ENCODE measurements at places on chromosomes 13 and 19. TPM values are rescaled to one million over a fixed set of nuclear protein-coding genes. Genes with fewer than 3 reads are reported as not detected.

DNA sequence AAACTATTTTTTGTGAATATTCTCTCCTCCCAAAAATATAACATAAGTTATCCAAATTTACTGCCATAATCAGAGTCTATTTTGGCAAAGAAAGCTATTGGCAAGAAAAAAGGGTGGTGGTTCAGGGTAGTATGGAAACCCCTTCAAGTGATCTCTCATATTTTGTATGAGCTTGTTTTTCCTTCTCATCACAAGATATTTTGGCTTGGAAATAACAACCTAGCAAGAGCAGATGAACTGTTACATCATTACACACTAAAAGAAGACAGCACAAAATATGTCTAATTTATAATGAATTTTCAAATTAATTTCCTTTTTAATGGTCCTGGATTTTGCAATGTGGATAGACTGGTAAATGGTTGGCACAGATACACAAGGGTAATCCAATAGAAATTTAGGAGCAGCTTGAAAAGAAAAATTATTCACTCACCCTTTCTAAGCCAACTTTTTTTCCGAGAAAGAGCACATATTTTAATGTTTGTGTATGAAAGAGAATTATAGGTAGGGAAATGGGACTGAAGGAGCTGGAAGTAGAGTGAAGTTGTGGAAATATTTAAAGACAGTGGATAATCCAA lies 225.1 kb downstream of the EFNB2 start:
- no peaks in the 10 kb centered on the region for H3K27me3 ChIP-seq
- no peaks in the 10 kb centered on the region for H3K4me1 ChIP-seq
- H3K36me3 ChIP-seq = no peaks in the 10 kb centered on the region
- no peak overlapping the region for H3K27ac ChIP-seq

DNA sequence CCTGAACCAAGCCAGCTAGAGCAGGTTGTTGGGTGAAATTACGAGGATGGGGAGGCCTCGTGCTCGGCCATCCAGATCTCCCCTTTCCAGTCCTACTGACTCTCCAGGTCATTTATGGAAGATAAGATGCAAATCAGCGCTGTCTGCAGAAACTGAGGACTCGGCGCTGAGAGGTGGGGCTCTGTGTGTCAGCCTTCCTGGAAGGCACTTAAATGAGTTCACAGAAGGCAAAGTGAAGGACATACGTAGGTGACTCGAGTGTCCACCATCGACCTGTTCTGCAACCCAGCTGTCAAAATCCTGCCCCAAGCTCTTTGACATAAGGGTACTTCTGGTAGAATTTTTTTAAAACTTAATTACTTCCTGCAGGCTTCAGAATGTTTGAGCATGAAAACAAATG lies 86.4 kb downstream of the RAB20 start:
- H3K27me3 ChIP-seq = peaks cover 13% of the 10 kb centered on the region
- no peak for DNase-seq
- H3K4me1 ChIP-seq = peaks cover 8% of the 10 kb centered on the region
- H3K4me3 ChIP-seq = no peak overlapping the region

The SHC2 gene
- 0.53 TPM for total RNA-seq

The SELENOV gene
- total RNA-seq = not detected

The ACER1 gene
- 0.54 TPM for total RNA-seq

The RNF225 gene
- 0.83 TPM for total RNA-seq

All from activated naive CD8-positive, alpha-beta T cell treated with anti-CD3 and anti-CD28 coated beads, Interleukin-2, amount 10 ng/mL, durations not matched to agents 7 days and 5 days (primary cell).